ENCODE measurements at places on chromosomes 16 and 17. TPM values are rescaled to one million over a fixed set of nuclear protein-coding genes. Genes with fewer than 3 reads are reported as not detected.

ELMO3 gene
- total RNA-seq, result 5.5 TPM

OTOP3 gene
- total RNA-seq, result not detected

NHERF1 gene
- total RNA-seq, result 135 TPM

SPECC1 gene
- 13.0 TPM for total RNA-seq

KRT36 gene
- not detected for total RNA-seq

NPIPB6 gene
- total RNA-seq, result 1.1 TPM

COQ7 gene
- total RNA-seq, result 21.5 TPM

PPP1R1B gene
- not detected for total RNA-seq

CD300E gene
- not detected for total RNA-seq

STX1B gene
- 0.34 TPM for total RNA-seq

CCL17 gene
- 6.2 TPM for total RNA-seq

ACSM3 gene
- total RNA-seq, result 10.1 TPM

NPTX1 gene
- total RNA-seq, result 0.51 TPM

C16orf86 gene
- total RNA-seq, result 2.0 TPM

TSPOAP1 gene
- total RNA-seq, result 7.3 TPM

BRIP1 gene
- 16.2 TPM for total RNA-seq

LUC7L gene
- total RNA-seq, result 63.8 TPM

TLE7 gene
- not detected for total RNA-seq

OR2C1 gene
- total RNA-seq, result not detected

AXIN2 gene
- 3.4 TPM for total RNA-seq

SLC6A2 gene
- total RNA-seq, result not detected

TBC1D3I gene
- total RNA-seq, result 0.36 TPM

KCNJ18 gene
- total RNA-seq, result not detected

UBE2I gene
- 249 TPM for total RNA-seq

FLYWCH1 gene
- total RNA-seq, result 33.2 TPM

TPPP3 gene
- total RNA-seq, result not detected

MYH13 gene
- total RNA-seq, result not detected

SLC16A6 gene
- total RNA-seq, result 8.1 TPM

FOXF1 gene
- not detected for total RNA-seq

NPIPA3 gene
- 1.7 TPM for total RNA-seq

TMEM238L gene
- not detected for total RNA-seq

ZNF750 gene
- not detected for total RNA-seq

CRISPLD2 gene
- total RNA-seq, result 0.04 TPM

KRTAP9-4 gene
- not detected for total RNA-seq

IGF2BP1 gene
- 0.40 TPM for total RNA-seq

STH gene
- not detected for total RNA-seq

DPEP1 gene
- total RNA-seq, result not detected

TERB1 gene
- not detected for total RNA-seq

NDUFAB1 gene
- 186 TPM for total RNA-seq

PHKB gene
- 26.5 TPM for total RNA-seq

HSD17B1 gene
- total RNA-seq, result 0.19 TPM

FZD2 gene
- not detected for total RNA-seq

USP6 gene
- 0.04 TPM for total RNA-seq

HAS3 gene
- 0.48 TPM for total RNA-seq

KRT33A gene
- not detected for total RNA-seq

Data from activated CD8-positive, alpha-beta memory T cell treated with anti-CD3 and anti-CD28 coated beads for 36 hours (primary cell).